Esophagus muscularis mucosa (tissue), 4 donors: ENCODE measurements at places on chromosomes 13 and 19. TPM values are rescaled to one million over a fixed set of nuclear protein-coding genes. Genes with fewer than 3 reads are reported as not detected.

The NLRP9 gene
- total RNA-seq: not detected

The TMPRSS9 gene
- not detected for total RNA-seq

The FPR1 gene
- 3.7 TPM for total RNA-seq

The YJEFN3 gene
- total RNA-seq: 2.8 TPM

The HPN gene
- total RNA-seq: 0.58 TPM

The FCER2 gene
- not detected for total RNA-seq

The LGALS4 gene
- 0.50 TPM for total RNA-seq

The SIGLEC8 gene
- total RNA-seq: 0.86 TPM

The MBD3L2B gene
- total RNA-seq: not detected

The ZDHHC20 gene
- total RNA-seq: 49.4 TPM

The ATP7B gene
- total RNA-seq: 3.7 TPM

The RNF225 gene
- total RNA-seq: not detected

The EFNB2 gene
- total RNA-seq: 16.4 TPM

The ZNF878 gene
- 0.17 TPM for total RNA-seq

The CD22 gene
- total RNA-seq: 2.3 TPM

The PMIS2 gene
- total RNA-seq: not detected

The ANGPTL8 gene
- not detected for total RNA-seq

The ZNF433 gene
- total RNA-seq: 5.3 TPM

The PEAK3 gene
- 1.7 TPM for total RNA-seq

The PCDH9 gene
- total RNA-seq: 56.2 TPM

The CD33 gene
- total RNA-seq: 9.9 TPM

The RGS9BP gene
- total RNA-seq: 4.1 TPM

The PSG7 gene
- not detected for total RNA-seq

The SERP2 gene
- 8.9 TPM for total RNA-seq

The TPTE2 gene
- total RNA-seq: not detected

The ZBTB45 gene
- total RNA-seq: 15.0 TPM

The ZGLP1 gene
- total RNA-seq: 1.1 TPM

The TMEM255B gene
- 10.6 TPM for total RNA-seq

The KLF1 gene
- not detected for total RNA-seq

The RXFP2 gene
- total RNA-seq: 0.17 TPM

The ONECUT3 gene
- total RNA-seq: not detected

The POLD1 gene
- total RNA-seq: 11.2 TPM
